Neural crest cell (in vitro differentiated cells): ENCODE measurements at places on chromosomes 7 and 10. TPM values are rescaled to one million over a fixed set of nuclear protein-coding genes. Genes with fewer than 3 reads are reported as not detected.
A peak's percentile ranks its signal among the peaks of the same experiment; 100 is the strongest.

The TRPV5 gene
- 0.07 TPM in 1 of 2 replicates, not detected in the other for total RNA-seq

The TMEM184A gene
- not detected in 2 replicates for total RNA-seq

The PTPRN2 gene
- 30.9 and 32.2 TPM in 2 replicates for total RNA-seq

The ZC3HAV1L gene
- total RNA-seq = 0.16 and 0.44 TPM in 2 replicates

The ZNF804B gene
- total RNA-seq = not detected in 2 replicates

The NAT16 gene
- 0.70 and 1.7 TPM in 2 replicates for total RNA-seq

The COL17A1 gene
- total RNA-seq = not detected in 2 replicates

The PLXDC2 gene
- total RNA-seq = 4.0 and 4.1 TPM in 2 replicates

- no peak for DNase-seq
Measured at GRCh38 chr7:137325927-137326326, 17.6 kb downstream of the PTN start.

DNA sequence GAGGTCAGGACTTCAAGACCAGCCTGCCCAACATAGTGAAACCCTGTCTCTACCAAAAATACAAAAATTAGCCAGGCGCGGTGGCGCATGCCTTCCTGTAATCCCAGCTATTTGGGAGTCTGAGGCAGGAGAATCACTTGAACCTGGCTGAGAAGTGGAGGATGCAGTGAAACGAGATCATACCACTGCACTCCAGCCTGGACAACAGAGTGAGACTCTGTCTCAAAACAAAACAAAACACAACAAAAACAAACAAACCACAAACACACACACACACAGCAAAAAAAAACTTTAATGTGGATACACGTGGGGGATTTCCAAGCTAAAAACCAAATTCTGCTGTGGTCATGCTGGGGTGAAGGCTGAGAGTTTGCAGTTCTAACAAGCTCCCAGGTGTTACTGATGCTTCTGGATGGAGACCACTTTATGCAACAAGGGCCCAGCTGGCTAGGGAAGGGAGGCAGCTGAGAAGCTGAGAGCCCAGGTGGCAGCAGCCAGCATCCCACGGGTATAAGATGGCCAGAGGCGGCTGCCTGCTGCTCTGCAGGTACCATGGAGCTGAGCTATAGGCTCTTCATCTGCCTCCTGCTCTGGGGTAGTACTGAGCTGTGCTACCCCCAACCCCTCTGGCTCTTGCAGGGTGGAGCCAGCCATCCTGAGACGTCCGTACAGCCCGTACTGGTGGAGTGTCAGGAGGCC is at the start of gene ZP3:
Gene ZP3 (plus strand): TSS at position 538 of the 699 bp plus-strand sequence. CDS start 15 bp downstream, at position 553.
- DNase-seq = no peak

GRCh38 chr10:44466236-44466635 is 81.3 kb upstream of the CXCL12 start:
- DNase-seq = no peak

- no peak for DNase-seq
Measured at GRCh38 chr7:78487464-78487863, 688.9 kb downstream of the PHTF2 start.

DNA sequence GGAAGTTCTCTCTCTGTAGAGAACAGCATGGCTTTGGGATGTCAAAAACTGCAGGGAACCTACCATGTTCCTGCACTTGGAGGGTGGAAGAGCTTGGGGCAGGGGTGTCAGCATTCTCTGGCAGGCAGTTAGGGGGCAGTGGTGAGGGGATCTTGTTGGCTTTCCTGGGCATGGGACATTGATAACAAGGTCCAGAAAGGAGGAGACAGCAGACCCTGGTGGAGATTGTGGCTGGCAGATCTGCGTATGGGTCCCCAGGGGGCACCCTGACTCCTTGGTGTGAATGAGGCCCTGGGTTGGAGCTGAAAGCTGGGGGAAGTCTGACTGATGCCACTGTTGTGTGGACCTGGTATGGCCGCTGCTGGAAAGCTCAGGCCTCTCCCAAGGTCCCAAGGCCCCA is 22.9 kb upstream of the CAMK2B start:
- no peak for DNase-seq

DNA sequence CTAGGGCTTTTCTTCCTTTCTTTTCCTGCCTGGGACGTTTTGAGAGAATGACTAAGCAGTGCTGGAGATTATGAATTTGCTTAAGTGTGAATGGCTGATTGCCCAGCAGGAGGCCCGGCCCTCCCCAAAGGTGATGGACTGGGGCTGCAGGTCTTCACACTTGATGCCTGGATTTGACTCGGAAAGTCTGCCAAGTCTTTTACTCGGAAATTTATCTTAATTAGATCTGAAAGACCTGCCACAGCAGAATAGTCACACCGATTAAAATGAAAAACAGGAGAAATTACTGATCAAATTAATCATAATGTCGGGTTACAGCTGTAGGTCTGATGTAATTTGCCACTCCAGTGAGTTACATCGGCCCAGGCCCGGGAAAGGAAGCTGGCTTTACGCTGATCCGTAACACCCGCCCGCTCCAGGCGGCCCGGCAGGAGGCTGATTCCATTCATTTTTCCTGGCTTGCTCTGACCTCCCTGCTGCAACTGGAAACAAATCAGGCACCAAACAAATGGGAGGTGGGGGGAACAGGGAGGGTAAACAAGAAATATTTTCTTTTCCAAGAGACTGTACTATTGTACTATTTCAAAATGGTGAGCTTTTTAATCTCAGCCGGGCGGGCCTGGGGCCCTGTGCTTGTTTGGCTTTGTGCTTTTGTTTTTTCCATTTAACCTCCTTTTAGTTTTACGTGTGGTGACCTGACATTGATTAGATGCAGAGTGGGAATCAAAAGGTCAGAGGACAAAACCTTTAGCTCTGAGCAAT is 212.4 kb upstream of the YAE1 start:
- peak; percentile 20 for DNase-seq

GRCh38 chr10:76640806-76641205 is 996.8 kb downstream of the KCNMA1 start:
- DNase-seq = no peak

GRCh38 chr10:28938745-28939144 is 261.4 kb downstream of the BAMBI start:
- no peak for DNase-seq

DNA sequence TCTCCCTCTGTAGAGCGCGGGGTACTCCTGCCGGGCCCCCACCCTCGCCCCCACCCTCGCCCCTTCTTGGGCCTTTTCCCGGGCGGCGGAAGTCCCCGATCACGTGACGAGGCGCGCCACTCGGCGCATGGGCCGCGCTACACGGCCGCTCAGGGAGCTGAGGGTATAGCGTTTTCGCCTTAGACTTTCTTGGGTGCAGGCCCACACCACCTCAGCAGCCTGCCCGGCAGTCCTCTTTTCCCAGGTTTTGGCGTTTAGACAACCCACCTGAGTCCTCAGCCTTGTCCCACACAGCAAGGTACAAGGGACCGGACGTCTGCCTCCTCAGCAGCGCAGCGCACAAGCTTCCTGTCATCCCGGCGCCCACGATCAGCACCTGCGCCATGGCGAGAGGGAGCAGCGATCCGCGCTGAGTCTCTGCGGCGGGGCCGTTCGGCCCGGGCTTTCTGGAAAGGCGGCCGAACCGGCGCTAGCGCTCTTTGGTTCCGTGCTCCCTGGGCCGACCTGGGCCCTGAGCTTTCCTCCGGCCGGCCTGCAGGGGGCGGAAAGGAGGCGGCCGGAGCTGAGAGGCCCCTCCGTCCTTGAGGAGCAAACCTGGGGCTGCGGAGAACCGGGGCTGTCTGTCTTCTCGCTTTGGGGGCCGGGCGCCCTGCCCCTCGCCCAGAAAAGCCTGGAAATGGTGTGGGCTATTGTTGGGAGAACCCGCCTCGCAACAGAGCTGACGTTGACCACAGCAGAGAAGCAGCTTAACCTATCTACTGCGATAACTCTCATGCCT is at the start of gene RNLS:
Gene RNLS (minus strand): TSS at position 513 of the 778 bp plus-strand sequence.
- DNase-seq = peak; percentile 39

DNA sequence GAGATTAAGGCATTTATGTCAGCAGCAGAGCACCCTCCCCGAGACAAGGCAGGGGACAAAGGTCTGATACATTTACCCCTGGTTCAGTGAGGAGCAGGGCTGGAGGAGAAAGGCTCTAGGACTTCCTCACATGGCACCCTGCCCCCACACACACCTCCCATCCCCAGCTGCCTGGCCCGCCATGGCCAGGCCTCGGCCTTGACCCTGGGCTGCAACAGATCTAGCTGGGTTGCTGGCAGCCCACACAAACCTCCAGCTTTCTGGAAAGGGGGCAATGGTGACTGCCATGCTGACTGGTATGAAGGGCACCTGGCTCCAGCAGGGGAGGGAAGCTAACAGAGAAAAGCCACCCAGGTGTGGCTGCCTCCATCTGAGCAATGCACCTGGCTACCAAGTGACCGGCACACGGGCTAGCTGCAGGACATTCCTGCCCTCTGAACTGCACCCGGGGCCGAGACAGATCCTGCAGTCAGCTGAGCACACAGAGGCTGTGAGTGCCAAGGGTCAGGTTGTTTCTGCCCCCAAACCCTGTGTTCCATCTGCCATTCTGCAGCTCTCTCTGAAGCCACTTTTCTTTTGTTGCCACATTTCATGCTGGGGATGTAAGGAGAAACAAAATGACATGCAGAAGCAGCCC is 85.8 kb upstream of the LRRC18 start:
- no peak for DNase-seq

GRCh38 chr7:154649434-154649833 is 353.5 kb downstream of the PAXIP1 start:
- DNase-seq = no peak

DNA sequence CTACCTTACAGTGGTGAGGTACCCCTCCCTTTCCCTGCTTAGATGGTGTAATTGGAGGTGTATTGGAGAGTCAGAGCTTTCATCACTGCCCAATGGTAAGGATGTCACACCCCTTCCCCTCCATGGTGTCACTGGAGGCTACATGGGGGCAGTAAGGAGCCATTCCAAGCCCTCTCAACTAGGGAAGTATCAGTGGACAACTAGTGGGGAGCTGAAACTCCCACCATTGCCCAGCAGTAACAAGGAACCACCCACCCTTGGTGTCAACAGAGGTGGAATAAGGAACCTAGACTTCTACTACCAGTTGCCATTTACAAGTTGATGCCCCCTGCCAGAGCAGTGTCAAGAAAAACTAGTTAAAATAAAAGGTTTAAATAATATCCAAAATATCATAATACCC is 2.8 kb upstream of the HIBADH start:
- DNase-seq = no peak

DNA sequence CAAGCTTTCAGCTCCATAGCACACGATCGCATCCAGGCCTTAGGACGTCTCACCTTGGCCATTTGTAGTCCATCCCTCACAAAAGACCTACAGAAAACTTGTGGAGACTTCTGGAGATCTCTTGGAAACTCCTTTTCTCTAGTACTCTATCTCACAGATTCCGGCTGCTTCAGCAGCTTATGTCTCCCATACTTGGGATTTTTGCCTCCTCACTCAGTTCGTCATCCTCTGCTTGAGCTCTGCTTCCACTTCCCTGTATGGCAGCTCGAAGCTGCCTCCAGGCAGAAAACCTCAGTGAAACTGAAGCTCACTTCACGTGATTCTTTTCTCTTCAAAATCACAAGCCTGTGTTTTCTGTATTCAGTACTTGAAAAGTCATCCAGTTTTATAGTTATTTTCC is 178.7 kb upstream of the GDF10 start:
- DNase-seq = no peak

- no peak for DNase-seq
Measured at GRCh38 chr7:96837593-96837992, 127.9 kb upstream of the SEM1 start.

DNA sequence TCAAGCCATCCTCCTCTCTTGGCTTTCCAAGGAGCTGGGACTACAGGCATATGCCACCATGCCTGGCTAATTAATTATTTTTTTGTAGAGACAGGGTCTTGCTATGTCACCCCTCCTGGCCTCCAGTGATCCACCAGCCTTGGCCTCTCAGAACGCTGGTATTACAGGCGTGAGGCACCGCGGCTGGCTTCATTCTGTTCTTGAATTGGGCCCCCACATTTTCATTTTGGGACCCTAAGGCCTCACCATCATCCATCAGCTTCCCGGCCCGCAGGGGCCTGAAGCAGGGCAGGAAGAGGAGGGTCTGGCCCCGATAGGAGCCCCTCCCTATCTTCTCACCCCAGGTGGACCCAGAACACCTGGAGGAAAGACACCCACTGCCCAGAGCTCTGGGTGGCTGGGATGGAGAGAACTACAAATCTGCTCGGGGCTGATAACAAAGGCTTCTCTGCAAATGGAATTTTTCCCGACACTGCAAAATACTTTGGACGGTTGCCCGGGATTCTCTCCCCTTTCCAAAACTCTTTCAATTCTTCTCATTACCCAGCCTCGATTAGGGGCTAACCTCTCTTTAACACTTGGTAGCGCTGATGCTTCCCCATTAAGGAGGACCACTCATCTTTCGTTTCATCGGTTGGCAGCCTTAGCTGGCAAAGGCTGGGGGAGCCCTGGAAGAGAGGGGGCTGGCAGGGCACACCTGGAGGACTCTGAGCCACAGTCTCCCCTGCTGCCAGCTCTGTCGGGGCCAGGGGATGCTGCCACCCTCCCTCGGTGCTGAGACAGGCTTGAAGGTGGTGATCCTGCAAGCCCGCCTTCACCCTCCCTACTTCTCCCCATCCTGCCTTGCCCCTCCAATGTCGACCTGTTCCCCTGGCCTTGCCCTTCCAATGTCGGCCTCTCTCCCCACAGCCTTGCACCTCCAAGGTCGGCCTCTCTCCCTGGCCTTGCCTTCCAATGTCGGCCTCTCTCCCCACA is 81.0 kb upstream of the GNA12 start:
- no peak for DNase-seq

DNA sequence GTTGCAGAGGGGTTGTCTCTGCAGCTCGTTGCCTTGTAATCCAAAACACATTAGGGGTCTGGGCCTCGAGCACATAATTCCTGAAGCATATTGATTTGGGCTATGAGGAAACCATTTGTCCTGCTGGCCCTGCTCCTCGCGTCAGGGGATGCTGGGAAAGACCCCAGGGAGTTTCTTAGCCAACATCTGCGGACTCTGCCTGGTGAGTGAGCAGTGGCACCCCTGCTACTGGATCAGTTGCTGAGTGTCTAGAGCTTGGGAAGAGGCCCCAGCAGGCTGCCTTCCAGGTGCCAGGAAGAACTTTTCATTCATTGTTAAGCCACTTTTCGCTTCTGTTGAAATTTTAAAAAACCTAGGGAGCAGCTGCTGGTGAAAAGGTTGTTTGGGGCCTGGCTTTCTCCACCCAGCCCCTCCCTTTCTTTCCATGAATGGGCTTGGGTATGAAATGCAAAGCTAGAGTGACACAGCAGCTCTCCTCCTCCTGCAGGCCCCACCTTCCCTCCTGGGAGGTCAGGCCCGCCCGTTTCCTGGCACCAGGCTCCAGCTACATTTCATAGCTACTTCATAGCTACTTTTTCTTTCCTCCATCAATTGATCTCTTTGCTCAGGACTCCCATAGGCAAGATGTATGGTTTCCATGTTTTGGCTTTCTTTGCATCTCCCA is 26.8 kb downstream of the TACR2 start:
- no peak for DNase-seq

- no peak for DNase-seq
Measured at GRCh38 chr7:15489861-15490260, 72.0 kb downstream of the AGMO start.

DNA sequence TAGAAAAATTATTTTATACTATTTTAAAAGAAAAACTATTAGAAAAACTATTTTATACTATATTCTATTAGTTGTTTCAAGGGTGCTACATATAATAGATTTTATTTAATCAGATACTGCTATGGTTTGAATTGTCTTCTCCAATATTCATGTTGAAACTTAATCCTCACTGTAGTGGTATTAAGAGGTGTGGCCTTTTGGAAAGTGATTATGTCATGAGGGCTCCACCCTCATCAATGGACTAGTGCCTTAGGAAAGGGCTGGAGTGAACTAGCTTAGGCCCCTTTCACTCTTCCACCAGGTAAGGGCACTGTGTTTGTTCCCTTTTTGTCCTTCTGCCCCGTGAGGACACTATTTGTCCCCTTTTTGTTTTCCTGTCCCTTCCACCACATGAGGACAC is 111.6 kb downstream of the ATE1 start:
- DNase-seq = no peak
